ENCODE measurements at places on chromosomes 2 and 18. TPM values are rescaled to one million over a fixed set of nuclear protein-coding genes. Genes with fewer than 3 reads are reported as not detected.

Gene CAMKMT
- total RNA-seq, result 8.6 TPM

Gene ACTR3
- 523 TPM for total RNA-seq

Gene SCYGR3
- total RNA-seq, result not detected

Gene KCNG2
- not detected for total RNA-seq

Gene VWC2L
- not detected for total RNA-seq

Gene ZNF521
- 13.1 TPM for total RNA-seq

Gene FBXO15
- 0.37 TPM for total RNA-seq

Gene SLC4A5
- 0.83 TPM for total RNA-seq

Gene SPDYA
- 0.89 TPM for total RNA-seq

Gene CRACDL
- total RNA-seq, result not detected

Gene WIPF1
- total RNA-seq, result 8.9 TPM

Gene MTCL1
- 28.5 TPM for total RNA-seq

Gene DOCK10
- total RNA-seq, result 39.5 TPM

Gene IL37
- total RNA-seq, result not detected

Gene SPTBN1
- total RNA-seq, result 477 TPM

Gene LRRC30
- total RNA-seq, result not detected

Gene SAG
- total RNA-seq, result not detected

Gene RAPGEF4
- total RNA-seq, result 2.7 TPM

Gene CLEC4F
- total RNA-seq, result not detected

Gene XIRP2
- under 0.01 TPM for total RNA-seq

Gene ERMN
- total RNA-seq, result 0.09 TPM

Gene UGT1A7
- not detected for total RNA-seq

Gene FKBP1B
- total RNA-seq, result 4.7 TPM

Gene CCDC148
- total RNA-seq, result 1.2 TPM

Gene SPATS2L
- 53.7 TPM for total RNA-seq

Gene RMDN2
- 5.1 TPM for total RNA-seq

Gene THAP4
- total RNA-seq, result 36.0 TPM

Gene RAB27B
- 40.1 TPM for total RNA-seq

Gene TUBA4B
- not detected for total RNA-seq

Gene AGXT
- not detected for total RNA-seq

Gene ARHGAP28
- total RNA-seq, result 0.30 TPM

Gene LPIN1
- 39.2 TPM for total RNA-seq

Gene NGEF
- total RNA-seq, result 3.4 TPM

Gene TCF23
- total RNA-seq, result not detected

Gene ELOA2
- total RNA-seq, result not detected

Gene SPP2
- not detected for total RNA-seq

Gene GAL3ST2
- under 0.01 TPM for total RNA-seq

Gene STON1
- 14.5 TPM for total RNA-seq

Gene LRRTM1
- not detected for total RNA-seq

Gene RGPD4
- total RNA-seq, result not detected

Gene MREG
- 2.7 TPM for total RNA-seq

Gene VSNL1
- not detected for total RNA-seq

Gene LAMA1
- 31.2 TPM for total RNA-seq

Gene UGT1A5
- total RNA-seq, result not detected

Gene PPP3R1
- total RNA-seq, result 29.1 TPM

Gene RESP18
- total RNA-seq, result not detected

Gene DPP10
- total RNA-seq, result 0.74 TPM

Gene PDE11A
- 0.30 TPM for total RNA-seq

Gene TEX44
- not detected for total RNA-seq

Gene PLGLB2
- total RNA-seq, result 0.30 TPM

Gene SCN7A
- total RNA-seq, result 0.23 TPM

Gene EHD3
- total RNA-seq, result 21.7 TPM

Gene OXER1
- not detected for total RNA-seq

Gene CD8B2
- not detected for total RNA-seq

Gene TUBA3D
- total RNA-seq, result not detected

Gene C2orf80
- total RNA-seq, result not detected

Gene UGT1A8
- total RNA-seq, result not detected
